HCEC 1CT (cell line): ENCODE measurements at places on chromosomes 3 and 15.

GRCh38 chr3:132247211-132247610 lies 70.0 kb upstream of the ACP3 start:
- no peak for DNase-seq

DNA sequence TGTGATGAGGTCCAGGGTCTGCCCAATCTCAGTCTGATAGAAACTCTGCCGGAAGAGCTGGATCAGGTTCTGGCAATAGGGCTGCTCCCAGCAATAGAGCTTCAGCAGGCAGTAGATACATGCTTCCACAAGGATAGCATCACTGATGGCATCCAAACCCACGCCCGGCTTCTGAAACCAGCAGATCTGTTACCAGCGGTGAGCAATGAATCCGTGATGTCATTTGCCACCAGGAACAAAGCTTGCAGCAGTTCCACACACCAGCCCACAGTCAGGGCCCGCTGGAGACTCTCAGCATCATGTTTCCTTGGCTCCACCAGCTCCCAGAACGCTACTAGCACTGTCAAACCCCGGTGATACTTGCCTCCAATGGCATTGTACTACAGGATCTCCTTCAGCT lies 19.3 kb upstream of the TTBK2 start:
- DNase-seq: no peak

DNA sequence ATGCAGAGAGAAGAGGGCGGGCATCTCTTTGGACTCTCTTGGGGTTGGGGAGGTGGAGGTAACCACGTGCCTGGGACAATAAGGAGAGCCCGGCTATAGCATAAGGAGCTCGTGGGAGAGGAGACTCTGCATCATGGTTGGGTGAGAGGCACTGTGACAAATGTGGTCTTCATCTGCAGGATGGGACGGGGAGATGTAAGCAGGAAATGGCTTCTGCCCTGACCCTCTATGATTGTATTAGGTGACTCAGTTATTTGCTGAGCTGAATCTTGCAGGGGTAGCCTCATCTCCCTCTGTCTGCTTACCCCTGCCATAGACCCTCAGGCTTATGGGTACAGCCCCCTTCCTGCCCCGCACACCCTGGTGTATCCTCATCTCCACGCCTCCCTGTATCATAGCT lies 48.7 kb downstream of the CORO2B start:
- DNase-seq: no peak

- no peak for DNase-seq
Measured at GRCh38 chr3:152870027-152870426, 35.1 kb downstream of the P2RY1 start.

GRCh38 chr15:63157891-63158431 lies 684 bp upstream of the RPS27L start:
- peak; percentile 67 for DNase-seq

DNA sequence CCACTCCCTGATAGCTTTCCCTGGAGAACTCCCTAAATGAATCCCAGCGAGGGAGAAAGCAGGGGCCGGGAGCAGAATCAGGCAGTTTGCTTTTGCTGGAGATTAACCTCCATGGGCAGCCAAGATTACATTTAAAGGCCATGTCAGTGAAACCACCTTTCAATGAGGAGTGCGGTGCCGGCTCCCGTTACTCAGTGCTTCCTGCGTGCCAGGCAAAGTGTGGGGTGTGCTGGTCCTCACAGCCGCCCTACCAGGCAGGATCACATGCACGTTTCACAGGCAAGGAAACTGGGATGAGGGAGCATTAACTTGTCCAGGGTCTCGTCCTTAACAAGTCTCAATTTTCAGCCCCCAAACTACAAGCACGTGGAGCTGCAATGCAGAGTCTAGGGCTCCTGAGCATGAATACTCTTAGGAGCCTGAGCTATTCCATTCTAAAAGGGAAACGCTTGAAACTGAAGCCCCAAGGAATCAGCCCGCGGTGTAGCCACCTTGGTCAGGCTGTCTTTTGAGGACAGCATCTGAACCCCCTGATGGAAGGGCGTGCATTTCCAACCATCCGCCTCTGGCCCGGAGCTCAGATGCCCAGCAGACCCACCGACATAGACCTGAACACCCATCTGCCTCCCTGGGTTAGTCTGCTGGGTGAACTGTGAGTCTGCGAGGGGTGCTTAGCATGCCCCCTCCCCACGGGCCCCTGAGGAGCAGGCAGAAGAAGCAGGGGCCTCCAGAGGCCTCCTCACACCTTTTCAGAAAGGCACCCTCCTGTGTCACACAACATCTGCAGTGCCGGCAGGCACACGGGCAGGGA lies 5.6 kb downstream of the IGDCC3 start:
- DNase-seq: no peak

DNA sequence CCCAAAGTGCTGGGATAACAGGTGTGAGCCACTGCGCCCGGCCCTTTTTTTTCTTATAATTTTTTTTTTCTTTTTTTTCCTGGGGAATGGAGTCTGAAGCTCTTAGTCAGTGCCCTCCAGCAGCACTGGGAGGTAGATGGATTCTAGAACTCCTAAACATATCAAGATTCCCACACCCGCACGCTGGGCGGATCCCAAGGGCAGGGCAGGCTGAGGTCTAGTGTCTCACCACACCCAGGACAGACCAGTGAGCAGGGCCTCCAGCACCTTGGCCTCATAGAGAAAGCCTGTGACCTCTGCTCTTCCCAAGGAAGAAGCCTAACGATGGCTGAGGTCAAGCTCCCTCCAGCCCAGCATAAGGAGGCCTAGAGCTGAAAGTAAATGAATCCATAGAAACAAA lies 153.7 kb upstream of the MEF2A start:
- no peak for DNase-seq

DNA sequence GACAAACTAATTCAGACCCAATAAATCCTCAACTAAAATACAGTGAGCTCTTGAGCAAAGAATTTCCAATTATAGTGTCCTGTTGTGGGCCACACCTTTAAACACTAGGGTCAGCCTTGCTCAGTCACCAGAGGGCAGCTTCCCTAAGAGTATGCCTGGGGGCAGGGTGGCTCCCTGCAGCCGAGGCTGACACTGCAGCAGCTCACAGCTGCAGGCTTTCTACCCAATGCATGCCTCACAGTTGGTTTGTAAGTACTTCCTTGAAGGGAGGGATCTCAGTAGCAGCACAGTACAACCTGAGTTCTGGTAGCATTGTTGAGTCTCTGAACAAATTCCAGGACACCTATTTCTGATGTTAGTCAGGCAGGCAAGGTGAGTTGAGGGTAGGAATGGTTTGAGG lies 335.6 kb downstream of the TUSC7 start:
- no peak for DNase-seq

GRCh38 chr15:44501768-44502366 lies 35.1 kb upstream of the EIF3J start:
- DNase-seq: peak; percentile 73

DNA sequence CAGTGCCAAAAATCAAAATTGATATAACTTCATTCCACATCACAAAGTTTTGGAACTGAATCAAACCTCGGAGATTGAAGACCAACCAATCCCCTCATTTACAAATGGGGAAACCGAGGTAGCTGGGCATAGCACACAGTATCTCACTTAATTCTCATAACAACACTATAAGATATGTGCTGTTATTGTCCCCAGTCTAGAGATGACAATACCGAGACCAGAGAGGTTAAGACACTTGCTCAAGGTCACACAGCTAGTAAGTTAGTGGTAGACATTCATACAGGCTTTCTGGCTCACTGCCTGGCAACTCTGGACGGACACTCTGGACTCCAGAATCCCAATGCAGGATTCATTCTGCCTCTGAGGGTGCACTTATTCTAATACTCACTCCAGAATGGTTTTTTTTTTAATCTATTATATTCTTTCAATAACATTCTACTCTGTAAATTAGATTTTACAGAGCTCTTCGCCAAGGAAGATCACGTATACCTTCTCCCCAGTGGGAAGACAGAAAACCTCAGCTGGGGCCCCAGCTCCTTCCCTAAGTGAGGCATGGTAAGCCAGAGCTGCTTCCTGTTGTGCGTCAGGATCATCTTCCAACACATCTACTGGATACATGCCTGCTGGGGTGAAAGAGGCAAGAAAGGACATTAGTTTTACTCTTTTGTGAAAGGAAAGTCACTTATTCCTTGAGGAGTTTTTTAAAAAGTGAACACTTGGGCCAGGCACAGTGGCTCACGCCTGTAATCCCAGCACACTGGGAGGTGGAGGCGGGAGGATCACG lies 128.4 kb upstream of the IGF1R start:
- no peak for DNase-seq

GRCh38 chr15:84633311-84634227 lies 20.5 kb downstream of the WDR73 start:
- DNase-seq: peak; percentile 61

DNA sequence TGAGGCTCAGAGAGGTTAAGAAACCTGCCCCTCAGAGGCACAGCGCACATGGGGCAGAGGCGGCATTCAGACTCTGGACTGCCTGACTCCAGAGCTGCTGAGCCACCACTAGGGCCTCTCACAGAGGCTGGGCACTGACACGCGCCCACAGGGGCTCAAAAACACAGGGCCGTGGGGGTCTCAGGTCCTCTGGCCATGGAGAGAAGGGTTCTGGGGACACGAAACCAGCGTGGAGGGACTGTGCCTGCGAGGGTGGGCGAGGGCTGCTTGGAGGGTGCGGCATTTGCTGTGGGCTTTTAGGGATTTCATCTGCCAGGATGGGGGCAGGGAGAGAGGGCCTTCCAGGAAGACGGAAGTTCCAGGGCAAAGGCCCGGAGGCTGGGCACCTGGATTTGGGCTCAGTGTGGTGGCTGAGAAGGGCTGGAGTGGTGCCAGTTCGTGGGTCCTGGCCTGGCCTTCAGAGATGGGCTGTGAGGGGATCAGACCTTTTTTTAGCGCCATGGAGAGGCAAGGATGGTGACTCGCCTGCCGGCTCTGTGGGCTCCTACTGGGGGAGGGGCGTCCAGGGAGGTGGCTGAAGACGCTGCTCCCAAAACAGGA lies 69.6 kb downstream of the EFCAB12 start:
- no peak for DNase-seq

- no peak for DNase-seq
Measured at GRCh38 chr3:100289339-100289738, 28.5 kb downstream of the TBC1D23 start.

DNA sequence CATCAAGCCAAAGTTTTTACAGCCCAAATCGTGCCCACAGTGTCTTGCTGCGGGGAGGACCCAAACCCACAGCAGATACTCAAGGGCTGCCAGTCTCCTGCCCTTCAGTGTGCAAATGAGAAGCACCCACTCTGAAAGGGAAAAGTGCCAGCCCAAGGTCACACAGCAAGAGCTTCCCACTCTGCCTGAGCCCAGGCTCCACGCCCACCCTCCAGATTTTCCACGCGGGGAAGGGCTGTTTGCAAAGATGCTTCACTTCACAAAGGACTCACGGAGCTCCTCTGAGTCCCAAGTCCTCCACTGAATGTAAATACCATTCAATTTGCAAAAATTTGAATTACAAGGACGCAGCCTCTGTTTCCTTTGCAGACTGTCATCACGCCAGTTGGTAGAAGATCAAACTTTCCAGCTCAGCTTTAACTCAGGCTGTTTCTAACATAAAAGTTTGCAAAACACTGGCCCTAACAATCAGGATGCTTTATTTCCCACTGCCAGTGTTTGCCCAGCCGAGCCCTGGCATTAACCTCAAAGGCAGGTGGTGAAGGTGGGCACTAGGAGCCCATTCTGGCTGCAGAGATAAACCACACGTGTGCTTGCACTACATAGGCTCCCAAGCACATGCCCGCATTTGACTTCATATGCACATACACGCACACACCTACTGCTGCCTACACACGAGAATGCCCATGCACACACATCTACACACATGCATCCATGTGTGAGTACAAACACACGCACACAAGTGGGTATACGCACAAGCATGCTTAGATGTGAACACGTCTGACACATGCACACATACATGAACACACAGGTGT lies 7.6 kb downstream of the CACNA2D2 start:
- no peak for DNase-seq

DNA sequence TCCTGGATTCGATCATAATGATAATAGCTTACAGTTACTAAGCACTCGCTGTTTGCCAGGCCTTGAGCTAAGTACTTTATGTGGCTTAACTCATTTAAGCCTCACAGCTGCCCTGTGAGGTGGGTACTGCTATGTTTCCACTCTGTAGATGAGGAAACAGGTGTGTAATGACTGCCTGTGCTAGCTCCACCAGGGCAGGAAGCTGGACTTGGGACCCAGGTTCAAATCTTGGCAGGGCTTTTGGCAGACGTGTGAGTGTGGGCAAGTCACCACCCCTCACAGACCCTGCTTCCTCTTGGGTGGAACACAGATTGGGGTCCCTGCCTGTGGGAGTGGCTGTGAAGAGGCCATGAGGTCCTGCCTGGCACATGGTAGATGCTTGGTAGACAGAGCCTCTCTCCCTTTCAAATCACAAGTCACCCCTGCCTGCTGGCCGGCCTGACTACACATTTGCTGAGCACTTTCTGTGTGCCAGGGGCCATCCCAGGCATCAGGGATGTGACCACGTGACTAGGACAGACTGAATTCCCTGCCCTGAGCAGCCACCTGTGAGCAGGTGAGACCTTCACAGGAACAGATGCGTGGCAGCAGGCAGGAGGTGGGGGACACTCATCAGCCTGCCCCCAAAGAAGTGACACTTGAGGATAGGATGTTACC lies 3.7 kb downstream of the EFCC1 start:
- no peak for DNase-seq

- no peak for DNase-seq
Measured at GRCh38 chr3:20700714-20701113, 514.7 kb upstream of the SGO1 start.

DNA sequence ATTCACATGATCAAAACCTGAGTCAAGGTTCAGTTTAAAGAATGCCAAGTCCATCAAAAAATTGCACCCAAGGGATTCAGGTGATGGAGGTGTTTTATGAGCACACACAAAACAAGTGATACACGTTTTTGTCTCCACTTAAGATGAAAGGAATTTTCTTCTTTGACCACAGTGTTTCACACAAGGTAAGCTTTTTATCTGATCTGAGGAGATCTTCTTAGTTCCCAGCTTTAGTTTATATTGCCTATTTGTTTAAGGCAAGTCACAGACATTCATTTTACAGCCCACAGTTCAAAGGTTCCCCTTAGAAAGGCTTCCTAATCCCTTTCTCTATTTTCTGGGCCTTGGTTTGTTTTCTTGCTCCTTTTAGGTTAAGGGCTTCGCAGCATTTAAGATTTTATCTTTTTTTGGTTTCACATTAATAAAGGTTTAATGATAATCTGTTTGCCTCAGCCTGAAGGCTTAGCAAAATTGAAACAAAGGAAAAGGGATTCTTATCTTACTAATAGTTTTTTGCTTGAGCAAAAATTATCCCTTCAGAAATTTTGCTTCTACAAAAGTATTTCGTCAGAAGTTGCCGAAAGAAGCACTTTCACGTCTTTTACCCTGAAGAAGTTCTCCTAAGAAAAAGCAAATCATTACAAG lies 420.5 kb upstream of the NAALADL2 start:
- no peak for DNase-seq

GRCh38 chr3:175590745-175591144 lies 731.6 kb downstream of the NAALADL2 start:
- no peak for DNase-seq

DNA sequence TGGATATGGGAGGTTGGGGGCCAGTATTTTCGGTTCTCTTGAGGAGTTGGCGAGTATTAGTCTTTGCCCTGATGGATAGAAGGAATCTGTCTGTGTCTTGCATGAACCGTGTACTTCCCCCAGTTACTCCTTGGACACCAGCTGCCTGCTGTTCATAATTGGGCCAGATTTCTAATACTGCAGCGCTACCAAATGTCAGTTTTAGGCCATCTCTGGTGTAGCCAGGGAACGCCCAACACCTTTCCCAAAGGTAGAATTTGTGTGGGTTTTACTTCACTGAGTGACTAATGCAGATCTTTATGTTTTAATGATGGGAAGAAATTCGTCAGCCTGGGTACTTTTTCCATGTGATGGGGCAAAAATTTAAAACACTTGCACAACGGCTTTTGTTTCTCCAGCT lies 18.4 kb downstream of the FLNB start:
- no peak for DNase-seq
